CD4-positive, alpha-beta memory T cell (primary cell): ENCODE measurements at places on chromosomes 1 and 21.
A peak's percentile ranks its signal among the peaks of the same experiment; 100 is the strongest.

- peak; percentile 47 for DNase-seq
Measured at GRCh38 chr1:107965110-107965991, at the start of gene VAV3. Gene VAV3, minus strand, starts transcription at chr1:107965180. Its CDS starts 311 bp downstream, at chr1:107964869.

DNA sequence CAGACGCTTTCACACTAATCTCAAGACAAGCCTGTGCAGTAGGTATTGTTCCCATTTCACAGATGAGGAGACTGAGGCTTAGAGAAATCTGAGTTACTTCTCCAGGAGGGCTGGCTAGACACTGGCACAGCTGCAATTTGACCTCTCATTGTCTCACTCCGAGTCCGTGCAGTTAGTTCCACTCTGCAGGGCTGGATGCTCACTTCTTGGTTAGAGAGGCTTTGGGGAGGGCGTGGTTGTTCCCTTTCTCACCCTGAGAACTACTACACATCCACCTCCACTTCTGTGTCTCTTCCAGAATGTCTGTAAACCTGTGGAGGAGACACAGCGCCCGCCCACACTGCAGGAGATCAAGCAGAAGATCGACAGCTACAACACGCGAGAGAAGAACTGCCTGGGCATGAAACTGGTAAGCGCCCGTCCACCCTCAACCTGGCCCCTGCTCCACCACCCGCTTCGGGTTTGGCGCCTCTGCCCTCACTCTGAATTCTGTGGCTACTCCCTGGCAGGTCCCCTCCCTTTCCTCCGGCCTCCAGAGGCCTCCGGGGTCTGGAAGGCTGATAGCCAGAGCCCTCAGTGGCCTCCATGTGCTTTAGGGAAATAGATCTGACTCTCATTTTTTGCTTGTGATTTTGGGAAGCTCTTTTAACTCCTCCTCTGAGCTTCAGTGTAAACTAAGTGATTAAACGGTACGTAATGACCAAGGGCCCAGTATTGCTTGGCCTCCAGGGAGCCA lies 29.1 kb downstream of the EIF2D start:
- no peak for DNase-seq

DNA sequence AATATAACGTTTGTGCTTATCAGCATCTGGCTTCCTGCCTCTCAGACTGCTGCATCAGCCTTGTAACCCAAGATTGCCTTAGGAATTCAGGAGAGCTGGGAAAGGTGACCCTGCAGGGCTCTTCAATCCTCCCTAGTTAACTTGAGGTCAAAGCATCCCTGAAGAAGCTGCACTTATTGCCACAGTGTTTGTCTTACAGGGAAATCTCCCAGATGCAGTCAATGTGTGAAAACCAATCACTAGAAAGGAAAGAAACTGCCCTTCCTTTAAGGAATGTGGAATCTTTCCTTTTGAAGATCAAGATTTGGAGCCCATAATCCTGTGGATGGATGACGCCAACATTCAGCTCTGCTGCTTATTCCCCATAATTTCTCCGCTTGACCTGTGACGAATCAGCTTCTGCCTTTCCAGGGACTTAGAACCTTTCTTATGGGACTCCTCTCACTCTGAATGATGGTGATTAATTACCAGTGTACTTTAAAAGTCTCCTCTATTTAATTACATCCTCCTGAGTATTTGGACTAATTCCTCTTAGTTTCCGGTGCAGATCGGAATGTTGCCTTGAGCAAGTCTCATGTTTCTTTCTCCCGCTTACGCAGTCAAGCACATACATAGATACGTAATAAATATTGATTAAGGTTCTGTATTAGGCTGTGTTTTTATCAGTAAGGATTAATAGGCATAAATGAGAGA lies 14.4 kb downstream of the ADAMTS5 start:
- no peak for DNase-seq

DNA sequence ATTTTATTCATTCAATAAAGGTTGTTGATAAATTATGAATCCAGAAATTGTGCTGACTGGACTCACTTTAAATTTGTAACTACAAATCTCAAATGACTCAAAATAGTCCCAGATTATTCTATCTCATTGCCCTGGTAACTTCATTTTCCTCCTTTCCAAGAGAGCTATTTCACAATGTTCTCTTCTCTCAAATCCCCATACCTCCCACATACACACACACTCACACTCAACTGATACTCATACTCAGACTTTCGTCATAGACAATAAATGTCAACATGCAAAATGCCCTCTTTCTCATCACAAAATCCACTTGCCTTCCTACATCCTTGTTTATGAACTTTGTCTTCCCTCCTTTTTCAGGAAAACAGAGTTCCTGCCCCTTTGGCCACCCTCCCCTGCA lies 33.3 kb downstream of the EXTL2 start:
- DNase-seq: no peak

DNA sequence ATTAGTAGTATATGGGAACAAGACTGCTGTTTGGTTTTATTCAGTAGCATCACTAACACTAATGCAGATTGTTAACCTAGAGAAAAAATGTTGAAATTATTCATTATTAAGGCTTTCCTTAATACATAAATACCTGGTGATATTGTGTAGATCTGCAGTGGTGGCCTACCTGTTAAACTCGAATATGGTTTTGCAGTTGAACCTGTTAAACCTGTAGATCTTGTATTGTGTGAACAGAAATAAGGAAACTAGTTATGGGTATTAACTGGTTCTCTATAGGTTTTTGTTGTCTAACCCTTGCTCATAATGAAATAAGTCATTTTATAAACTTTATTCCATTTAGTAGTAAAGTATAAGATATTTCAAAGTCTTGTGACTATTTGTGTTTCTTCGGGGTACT lies 23.9 kb downstream of the PKN2 start:
- DNase-seq: no peak

DNA sequence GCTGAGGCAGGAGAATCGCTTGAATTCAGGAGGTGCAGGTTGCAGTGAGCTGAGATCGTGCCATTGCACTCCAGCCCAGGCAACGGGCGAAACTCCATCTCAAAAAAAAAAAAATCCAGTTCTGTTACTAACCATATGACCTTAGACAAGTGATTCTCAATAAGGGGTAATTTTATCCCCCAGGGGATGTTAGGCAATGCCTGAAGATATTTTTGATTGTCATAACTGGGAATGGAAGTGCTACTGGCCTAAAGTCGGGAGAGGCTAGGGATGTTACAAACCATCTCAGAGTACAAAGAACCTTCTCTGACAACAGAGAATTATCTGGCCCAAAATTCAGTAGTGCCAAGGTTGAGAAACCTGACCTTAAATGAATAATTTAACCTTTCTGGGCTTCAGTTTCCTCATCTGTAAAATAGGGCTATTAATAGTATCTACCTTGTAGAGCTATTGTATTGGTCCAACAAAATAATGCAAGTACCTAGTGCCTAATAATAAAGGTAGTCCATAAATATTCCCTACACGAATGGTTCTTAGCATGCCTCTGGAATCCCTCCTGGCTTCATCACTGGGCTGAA lies 5.8 kb upstream of the LMNA start:
- no peak for DNase-seq

GRCh38 chr1:1161683-1162079 lies 12.0 kb upstream of the TTLL10 start:
- DNase-seq: no peak

DNA sequence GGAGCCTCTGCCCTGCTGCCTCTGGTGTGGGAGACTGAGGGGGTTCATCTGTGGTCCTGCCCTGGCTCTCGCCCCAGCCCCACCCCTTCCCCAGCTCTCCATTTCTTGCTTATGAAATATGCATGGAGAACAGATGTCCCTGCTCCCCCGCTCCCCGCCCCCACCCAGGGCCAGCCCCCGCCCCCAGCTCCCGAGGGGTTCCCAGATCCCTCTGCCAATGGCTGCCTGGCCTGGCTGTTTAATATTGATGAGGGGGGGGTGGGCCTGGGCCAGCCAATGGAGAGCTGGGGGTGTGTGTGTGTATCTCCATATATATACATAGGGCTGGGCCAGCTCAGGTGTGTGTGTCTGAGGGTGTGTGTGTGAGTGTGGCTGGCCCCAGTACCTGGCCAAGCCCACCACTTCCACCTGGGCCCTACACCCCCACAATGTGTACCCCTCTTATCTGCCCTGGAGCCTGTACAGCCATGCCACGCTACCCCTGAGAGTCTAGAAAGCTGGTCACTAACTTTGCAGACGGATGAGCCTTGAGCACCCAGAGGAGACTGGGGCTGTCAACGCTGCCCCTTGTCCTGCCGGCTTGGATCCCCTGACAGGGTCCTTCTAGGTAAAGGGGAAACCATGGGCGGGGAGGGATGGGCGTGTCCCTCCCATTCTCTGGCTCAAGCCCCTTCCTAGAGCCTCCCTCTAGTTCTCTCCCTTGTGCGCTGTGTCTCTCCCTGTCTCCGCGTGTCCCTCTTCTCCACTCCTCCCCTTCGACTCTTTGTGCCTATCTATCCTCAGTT lies at the start of gene NHLH1:
Gene NHLH1, plus strand, starts transcription at position 341 of the 785 bp plus-strand sequence. CDS start 3,661 bp downstream, outside the sequence.
- DNase-seq: no peak

DNA sequence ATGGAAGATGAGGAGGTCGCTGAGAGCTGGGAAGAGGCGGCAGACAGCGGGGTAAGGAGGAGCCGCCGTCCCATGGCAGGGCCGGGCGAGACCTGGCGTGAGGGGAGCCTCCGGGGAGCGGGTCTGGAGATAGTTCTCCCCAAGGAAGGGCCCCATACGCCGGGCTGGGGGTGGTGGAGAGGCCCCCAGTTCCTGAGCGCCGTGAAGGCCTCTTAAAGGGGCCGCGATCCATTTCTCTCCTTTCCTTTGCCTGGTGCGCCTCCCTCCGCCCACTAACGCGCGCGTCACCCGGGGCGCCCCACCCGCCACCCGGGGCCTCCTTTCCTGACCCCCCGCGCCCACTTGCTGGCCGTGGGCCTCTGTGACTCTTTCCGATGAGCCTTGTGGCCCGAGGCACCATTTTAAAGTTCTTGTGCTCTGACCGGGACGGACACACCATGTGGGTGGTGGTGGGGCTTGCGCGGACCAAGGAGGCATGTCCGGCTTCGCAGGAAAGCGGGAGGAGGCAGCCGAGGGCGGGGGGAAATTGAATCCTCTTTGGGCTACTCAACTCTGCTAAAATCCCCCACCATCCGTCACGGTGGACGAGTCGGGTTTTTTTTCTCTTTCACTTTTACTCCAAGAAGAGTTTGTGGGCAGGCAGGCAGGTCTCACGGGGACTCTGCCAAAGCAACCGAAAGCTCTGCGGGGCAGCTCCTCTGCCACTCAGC lies 371 bp downstream of the SZRD1 start:
- peak; percentile 88 for DNase-seq

DNA sequence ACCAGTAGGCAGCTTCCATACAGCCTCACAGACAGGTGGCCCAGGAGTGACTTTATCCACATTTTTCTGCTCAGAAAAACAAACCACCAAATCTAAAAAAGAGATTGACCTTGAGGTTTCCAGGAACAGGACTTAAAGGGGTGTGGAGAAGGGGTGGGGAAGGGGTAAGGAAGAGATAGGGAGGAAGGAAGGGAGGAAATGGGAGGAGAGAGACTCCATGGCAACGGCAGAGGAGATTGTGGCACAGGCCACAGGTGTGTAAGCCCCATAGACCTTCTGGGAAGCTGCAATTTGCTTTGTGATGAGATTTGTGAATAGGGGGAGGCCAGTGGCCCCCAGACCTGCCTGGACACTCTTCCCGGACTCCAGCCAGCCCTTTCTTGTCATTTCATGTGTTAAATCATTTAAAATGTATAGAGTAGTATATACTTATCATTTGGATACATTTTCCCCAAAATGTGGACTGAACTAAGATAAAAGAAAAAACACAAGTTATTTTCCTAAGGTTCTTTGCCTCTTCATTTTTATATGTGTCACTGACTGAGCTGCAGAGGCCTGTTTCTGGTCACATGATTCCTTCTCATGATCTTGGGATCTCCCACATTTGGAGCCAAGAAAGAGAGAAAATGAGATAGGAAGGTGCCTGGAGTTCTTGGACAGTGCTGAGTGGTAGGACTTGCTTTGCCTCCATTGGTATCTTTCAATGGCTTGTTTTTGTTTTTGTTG lies 55.5 kb downstream of the CLIC6 start:
- DNase-seq: no peak

GRCh38 chr1:42886046-42886739 lies 39.8 kb downstream of the ZNF691 start:
- DNase-seq: no peak

- no peak for DNase-seq
Measured at GRCh38 chr21:39141502-39141901, 41.7 kb downstream of the PSMG1 start.

DNA sequence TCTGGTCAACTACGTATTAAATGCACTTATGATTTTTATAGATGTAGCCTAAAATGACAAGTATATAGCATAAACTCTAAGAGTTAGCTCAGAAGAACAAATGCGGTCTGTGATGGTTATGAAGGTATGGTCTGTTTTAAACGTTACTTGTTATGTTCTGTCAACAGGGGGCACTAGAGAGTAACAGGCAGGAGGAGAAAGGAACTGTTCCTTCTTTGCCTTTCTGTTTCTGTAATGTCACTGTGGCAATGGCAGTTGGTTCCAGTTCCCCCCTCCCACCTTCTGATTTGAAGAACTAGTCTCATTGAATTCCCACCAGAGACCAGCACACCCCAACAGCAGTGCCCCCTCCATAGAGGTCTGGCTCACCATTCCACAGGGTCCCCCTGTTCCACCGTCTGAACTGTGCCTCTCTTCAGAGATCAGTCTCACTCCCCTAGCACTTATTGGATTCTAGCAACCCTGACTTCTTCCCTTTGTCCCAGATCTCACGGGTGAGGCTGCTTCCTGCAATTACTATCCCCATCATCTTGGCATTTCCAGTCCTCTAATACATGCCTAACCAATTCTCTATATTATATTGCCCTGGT lies 14.0 kb downstream of the KRTAP24-1 start:
- no peak for DNase-seq

DNA sequence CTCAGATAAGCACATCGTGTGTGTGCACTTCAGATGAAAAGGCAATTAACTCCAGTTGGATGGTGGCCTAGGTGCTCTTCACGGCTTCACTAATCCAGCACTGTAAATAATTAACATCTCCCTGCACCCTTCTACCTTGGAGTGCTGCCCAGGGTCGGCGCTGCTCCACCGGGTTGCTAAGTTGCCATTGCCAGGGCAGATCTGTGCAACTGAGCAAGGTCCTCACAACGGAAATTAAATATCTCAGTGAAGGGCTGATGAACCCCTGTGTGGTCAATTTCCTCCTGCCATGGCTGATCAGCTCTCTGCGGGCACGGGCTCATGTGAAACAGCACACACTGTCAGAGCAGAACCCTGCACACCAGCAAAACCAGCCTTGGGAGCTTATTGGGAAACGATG lies 63.2 kb downstream of the SYDE2 start:
- no peak for DNase-seq
